ENCODE measurements at places on chromosomes 1 and 21.
A peak's percentile ranks its signal among the peaks of the same experiment; 100 is the strongest.

DNA sequence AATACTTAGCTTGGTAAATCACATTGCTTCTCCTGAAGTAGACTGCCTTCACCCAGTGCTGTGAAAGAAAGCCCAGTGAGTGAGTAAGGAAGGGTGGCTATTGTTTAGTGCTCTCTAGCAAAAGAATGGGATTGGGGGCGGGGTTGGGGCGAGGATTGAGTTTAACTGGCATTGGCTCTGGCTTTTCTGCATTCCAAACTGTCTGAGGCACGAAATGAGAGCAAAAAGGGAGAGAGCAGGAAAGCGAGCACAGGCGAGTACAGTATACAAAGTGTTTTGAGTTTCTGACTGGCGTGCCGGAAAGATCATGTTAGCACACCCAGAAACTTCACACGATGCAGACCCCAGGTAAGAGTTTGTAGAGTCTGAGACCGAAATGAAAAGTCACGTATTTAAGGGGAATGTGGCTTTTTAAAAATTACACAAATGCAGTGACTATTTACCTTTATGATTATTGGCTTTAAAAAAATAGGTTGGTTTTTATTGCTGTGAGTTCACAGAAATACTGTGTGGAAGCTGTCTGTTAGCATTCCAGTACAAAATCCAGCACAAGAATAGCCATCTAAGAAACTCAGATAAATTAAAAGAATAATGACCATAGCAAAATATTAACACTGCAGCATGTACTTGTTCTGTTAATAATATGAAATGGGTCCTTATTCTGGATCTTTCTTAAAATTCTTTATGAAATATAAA lies 155.4 kb downstream of the CLEC20A start:
- peak; percentile 72 for DNase-seq

DNA sequence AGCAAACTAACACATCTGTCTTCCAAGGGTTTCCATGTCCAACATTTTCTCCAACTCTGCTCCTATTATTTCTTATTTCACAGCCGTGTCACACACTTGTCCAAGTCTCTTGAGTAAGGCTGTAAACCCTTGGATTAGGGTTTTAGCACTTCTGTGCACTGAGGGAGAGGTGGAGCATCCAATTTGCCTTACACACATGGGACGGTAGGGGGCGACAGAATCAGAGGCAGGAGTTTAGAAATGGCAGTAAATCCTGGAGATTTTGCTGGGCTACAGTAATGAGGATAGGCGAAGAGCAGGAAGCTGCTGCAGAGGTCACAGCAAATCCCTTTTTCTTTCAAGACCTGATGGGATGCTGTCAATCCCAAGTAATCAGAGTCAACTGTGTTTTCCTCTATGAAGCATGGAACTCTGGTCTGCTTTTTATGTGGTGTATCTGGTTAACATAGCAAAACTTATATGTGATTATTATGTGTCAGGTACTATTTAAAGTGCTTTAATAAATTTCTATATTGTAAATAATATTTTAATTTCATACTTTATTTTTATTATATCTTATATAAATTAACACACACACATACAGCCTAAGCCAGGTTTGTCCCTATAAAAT lies 15.4 kb upstream of the LCE5A start:
- DNase-seq, result no peak

DNA sequence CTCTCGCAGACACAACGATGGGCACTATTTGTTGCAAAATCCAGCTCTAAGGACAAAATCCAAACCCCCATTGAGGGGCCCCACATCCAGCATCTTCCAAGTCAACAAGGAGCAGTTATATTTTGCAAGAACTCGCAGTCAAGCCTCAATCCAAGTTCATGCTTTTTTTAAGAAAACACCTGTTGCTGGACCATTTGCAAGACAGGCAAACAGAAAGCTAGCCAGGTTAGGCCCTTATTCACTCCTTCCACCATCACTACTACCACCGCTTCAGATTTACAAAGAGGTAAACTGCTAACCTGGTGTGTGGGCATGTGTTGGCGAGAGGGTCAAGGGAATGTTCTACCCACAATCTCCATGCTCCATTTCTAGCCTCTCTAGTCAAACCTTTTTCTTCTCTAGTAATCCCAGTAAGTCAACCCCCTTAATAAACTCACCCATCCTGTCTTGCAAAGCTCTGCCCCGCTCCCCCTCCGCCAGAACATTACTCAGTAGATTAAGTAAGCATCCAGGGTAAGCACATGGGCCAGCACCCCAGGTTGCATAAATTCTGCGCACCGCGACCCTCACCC lies 703 bp downstream of the ERI3 start:
- DNase-seq, result no peak

DNA sequence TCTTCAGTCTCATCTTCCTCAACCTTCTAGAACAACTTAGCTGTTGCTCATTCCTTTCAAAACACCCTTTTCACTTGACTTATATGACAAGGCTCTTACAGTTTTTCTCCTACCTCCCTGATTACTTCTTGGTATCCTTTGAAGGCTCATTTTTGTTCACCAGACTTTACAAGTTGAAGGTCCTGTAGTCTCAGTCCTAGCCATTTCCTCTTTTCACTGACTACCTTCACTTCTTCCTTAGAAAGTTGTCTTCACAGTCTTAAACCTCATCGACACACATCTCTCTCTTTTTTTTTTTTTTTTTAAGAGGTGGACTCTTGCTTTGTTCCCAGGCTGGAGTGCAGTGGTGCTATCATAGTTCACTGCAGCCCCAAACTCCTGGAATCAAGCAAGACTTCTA lies 6.6 kb upstream of the TP53BP2 start:
- no peak for DNase-seq

DNA sequence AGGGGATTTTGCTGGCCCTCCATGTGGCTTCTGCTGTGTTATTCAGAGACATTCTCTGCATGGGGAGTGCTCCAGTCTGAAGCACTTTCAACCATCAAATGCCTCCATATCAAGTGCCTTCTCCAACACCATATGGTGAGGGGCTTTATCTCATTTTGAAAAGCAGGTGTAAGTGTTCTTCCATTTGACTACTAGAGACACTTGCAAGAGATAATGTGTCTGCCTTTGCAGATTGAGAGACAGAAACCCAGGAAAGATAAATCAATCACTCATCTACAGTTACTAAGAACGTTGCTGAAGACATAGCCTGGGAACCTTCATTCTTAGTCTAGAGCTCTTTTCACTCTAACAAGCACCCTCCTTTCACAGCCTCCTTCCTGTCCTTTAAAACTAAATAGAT lies 29.5 kb upstream of the REG4 start:
- DNase-seq, result no peak

DNA sequence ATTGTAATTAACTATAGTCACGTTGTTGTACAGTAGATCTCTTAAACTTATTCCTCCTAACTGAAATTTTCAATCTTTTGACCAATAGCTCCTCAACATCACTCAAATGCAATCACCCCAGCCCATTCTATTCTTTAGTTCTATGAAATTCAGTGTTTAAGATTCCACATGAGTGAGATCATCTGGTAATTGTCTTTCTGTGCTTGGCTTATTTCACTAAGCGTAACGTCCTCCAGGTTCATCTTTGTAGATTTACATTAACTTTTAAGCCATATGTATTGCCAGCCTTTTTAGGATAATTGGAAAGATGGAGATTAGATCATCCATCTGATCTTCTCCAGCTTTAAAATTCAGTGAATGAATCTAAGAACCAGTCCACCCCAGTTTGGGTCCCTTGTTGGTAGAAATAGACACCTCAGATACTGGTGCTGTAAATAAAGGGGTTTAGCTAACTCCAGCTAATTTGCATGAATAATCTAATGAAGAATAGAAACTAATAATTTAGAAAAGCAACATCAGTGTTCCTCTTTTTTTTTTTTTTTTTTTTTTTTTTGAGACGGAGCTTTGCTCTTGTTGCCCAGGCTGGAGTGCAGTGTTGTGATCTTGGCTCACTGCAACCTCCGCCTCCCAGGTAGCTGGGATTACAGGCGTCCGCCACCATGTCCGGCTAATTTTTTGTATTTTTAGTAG lies 7.0 kb downstream of the S100A10 start:
- no peak for DNase-seq

DNA sequence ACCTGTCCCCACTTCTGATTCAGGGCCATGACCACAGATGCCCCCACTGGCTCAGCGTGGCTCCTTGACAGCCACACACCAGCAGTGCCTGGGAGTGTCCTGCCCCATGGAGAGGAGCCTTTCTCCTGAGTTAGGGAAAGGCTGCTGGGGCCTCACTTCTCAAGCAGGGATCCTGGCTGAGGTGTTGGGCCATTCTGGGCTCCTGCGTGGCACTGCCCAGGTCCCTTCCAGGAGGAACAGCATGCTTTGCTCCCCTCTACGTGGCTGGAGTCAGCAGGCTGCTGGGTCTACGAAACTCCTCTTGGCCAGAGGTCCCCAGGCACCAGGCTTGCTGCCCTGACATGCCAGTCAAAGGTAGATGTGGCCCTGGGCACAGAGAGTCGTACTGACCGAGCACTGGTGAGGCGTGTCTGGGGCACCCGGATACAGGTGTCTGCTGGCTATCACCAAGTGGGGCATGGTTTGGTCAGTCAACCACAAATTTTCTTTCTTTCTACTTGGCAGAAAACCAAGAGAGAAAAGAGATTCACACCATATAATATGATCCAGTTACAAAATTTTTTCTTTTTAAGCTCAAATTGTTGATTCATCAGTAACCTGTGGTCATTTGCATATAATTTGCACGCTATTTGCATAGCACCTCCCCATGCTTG lies 4.1 kb downstream of the ADORA1 start:
- DNase-seq, result no peak

GRCh38 chr1:217469983-217470382 lies 160.9 kb downstream of the GPATCH2 start:
- DNase-seq, result no peak

GRCh38 chr1:31371121-31371959 lies 1.5 kb downstream of the FABP3 start:
- DNase-seq, result no peak

DNA sequence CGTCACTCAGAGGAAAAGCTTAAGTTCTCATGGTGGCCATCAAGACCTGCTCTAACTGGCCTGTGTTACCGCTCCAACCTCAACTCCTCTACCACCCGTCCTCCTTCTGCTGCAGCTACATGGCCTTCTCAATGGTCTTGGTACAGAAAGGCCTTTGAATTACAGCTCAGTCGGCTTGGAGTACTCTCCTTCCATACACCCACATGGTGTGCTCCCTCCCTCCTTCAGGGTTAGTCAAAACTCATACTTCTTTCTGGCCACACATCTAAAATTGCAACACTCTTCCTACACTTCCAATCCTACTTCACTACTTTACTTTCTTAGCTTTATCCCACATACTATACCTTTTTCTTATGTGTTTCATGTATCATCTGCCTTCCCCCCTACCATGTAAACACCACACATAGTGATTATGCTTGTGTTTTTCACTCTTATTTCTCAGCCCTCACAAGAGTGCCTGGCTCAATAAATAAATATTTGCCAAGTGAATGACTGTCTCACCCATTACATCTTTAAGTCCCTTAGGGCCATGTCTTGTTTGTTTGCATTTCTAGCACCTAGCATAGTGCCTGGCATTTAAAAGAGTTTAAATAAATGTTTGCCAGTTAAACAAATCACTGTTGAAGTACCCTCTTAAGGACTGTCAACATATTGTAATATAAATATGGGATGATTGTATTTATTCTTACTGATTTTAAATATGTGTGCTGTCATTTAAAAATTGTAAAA lies 37.6 kb upstream of the HMCN1 start:
- DNase-seq, result no peak

DNA sequence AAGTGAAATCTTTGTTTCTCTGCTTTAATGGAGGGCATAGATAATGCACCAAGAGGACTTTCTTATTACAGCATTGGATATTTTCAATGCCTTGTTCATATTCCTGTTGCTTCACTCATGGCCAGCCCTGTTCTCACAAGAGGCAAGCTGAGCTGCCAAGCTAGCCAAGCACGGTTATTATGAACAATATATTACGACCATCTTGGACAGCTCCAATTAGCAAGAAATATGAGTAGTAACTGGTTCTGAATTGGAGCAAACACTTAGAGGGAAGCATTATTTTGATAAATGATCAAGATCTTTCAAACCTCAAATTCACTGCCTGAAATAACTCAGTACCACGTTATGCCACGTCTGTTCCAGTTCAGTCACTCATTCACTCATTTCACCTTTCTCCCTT lies 159.8 kb downstream of the SETD4 start:
- no peak for DNase-seq

DNA sequence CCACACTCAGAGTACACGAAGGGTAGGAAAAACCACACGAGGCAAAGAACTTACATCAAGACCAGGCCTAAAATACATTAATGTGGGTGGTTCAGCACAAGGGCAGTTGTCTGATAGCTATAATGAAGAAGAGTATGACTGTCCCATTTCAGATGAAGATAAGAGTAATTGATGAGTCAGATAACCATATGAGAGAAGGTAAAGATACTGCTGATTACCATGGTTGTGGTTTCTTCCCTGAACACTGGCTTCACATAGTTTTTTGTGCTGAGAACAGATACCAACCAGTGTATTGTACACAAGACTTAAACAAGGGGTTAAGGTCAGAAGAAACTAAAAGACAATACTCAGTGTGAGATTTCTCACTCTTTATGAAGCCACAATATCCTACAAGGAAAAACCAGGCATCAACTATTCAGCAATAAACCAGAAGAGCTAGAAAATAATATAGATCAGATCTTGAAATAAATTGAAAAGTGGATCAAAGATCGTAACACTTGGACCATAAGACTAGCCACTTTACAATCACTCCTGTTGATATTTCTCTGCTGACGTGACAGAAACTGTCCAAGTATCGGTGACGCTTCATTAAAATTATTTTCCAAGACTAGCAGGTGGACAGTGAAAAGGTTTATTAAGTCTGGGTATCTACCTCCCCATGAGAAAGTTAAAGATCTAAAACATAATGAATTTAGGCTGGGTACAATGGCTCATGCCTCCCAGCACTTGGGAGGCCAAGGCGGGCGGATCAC lies 28.6 kb downstream of the PUM1 start:
- no peak for DNase-seq

- no peak for DNase-seq
These were observed 13.7 kb downstream of the KIAA1614 start for GRCh38 chr1:180926164-180926981.

DNA sequence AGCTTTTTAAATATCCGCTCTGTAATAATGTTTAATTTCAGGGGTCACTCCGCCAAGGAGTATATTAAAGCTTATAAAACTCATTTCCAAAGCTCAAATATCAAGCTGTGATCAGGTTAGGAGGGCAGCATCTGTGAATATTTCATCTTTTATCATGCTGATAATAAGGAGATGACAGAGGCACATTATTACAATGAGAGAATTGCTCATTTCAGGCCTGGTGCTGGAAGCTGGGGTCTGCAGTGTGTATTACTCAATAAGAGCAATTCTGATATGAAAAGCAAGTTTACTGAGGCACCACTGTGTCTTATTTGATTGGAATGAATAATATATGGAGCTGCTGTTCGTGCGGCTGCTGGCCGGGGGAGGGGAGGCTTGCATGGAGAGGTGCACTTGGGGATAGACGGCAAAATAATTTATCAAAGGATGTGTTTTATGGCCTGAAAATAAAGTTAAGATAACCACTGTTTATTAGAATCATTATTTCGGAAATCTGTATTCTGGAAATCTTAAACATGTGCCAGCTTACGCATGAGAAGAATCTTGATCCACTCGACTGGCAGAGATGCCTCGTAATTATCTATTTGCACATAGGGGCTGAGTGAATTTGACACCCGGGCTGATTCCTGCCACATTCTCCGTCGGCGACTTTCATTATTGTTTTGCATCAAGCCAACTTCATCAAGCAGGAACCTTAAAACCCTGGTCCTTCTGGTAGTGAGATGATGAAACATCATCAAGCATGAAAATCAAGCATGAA lies 173.2 kb downstream of the RRAGC start:
- no peak for DNase-seq

All from mucosa of descending colon (tissue), 3 donors.